ENCODE measurements at places on chromosomes 7 and 10. TPM values are rescaled to one million over a fixed set of nuclear protein-coding genes. Genes with fewer than 3 reads are reported as not detected.

GRCh38 chr10:131178521-131179331, 132.8 kb downstream of the TCERG1L start:
- H3K36me3 ChIP-seq, result no peaks in the 10 kb centered on the region
- H3K4me3 ChIP-seq, result no peak overlapping the region
- DNase-seq, result no peak
- H3K27me3 ChIP-seq, result no peaks in the 10 kb centered on the region
- no peak overlapping the region for H3K27ac ChIP-seq

DNA sequence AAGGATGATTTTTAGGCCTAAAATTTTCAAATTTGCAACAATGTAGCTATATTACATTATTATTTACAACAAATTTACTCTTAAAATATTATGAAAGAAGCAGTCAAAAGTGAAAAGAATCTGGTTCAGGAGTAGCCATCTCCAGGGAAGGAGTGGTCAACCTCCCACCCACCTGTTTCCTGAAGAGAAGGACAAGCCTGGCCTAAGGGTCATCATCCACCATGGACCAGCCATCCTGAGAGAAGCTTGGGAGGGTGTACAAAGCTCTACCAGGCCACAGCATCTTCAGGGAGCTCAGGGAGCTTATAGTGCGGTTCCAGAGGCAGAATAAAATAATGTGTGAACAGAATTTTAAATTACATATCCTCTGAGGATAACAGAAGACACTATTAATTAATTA, 38.1 kb downstream of the COL1A2 start:
- DNase-seq, result no peak
- no peak overlapping the region for H3K27ac ChIP-seq
- H3K4me3 ChIP-seq, result no peak overlapping the region
- no peaks in the 10 kb centered on the region for H3K27me3 ChIP-seq

FAM25A gene
- total RNA-seq, result not detected

GRCh38 chr10:117318909-117319308, 56.3 kb downstream of the PDZD8 start:
- H3K4me1 ChIP-seq, result peaks cover 7% of the 10 kb centered on the region
- H3K27ac ChIP-seq, result no peak overlapping the region
- H3K27me3 ChIP-seq, result no peaks in the 10 kb centered on the region
- H3K36me3 ChIP-seq, result no peaks in the 10 kb centered on the region

DNA sequence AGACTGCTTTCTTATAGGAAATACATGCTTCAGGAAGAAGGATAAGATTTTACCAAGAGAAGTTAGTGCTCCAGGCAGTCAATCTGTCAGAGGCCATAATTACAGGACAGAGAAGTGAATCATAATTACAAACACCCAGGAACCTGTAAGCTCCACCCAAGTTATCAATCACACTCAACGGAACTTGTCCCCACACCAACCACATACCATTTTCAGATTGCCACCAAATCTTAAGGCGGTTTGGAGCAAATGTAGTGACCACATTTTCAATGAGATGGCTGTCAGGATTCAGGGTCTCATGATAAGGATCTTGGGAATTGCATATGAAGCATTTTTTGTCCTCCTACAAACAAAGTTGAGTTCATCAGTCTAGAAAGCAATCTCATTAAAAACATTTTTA, 4.8 kb downstream of the LAMB1 start:
- H3K4me3 ChIP-seq, result peak overlapping the region; percentile 6
- DNase-seq, result no peak
- peaks cover 54% of the 10 kb centered on the region for H3K36me3 ChIP-seq
- H3K4me1 ChIP-seq, result peaks cover 80% of the 10 kb centered on the region

DNA sequence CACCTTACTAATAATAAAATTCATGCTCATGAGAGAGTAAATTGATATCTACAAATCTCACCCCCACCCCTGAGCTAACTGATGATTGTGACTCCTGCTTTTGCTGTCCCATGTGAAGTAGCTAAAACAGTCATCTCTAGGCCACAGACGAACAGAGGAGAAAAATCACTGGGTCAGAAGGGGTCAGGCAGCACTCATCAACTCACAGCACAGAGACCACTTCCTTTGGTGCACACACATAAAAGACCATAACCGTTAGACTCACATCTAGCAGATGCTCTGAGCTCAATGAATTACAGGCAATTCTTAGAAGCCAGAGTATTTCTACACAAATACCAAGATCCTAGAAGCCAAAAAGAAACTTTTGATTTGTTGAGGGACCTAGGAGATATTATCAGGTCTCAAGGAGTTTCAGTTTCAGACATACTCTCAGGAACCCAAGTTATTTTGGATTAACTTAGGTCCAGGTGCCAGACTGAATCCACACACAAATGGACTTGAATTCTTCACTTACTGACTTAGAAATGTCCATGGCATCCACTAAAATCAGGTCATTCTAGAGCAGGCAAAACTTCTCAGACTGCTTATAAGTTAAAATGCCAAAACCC, 65.0 kb upstream of the TES start:
- H3K4me1 ChIP-seq, result no peaks in the 10 kb centered on the region
- no peak for DNase-seq
- H3K36me3 ChIP-seq, result no peaks in the 10 kb centered on the region
- no peaks in the 10 kb centered on the region for H3K27me3 ChIP-seq
- H3K27ac ChIP-seq, result no peak overlapping the region
- no peak overlapping the region for H3K4me3 ChIP-seq

PRDX3 gene
- 119 TPM for total RNA-seq
